ENCODE measurements at places on chromosomes 4 and X.

DNA sequence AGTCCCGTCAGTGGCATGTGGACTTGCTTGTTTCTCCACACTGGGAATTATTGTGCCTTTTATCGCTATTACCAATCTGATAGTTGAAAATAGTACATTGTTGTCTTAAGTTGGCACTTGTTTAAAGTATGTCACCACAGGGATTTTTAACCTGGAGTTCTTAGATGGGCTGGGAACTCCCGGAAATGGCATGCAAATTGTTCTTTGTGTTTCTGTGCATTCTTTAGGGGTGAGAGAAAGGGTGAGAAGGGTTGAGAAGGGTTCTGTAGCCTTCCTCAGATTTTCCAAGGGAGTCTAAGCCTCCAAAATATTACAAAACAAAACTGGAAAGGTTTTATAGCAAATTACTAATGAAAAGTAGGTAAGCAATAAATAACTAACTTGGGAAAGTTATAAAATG lies 176.9 kb downstream of the ZIC3 start:
- no peak for DNase-seq

DNA sequence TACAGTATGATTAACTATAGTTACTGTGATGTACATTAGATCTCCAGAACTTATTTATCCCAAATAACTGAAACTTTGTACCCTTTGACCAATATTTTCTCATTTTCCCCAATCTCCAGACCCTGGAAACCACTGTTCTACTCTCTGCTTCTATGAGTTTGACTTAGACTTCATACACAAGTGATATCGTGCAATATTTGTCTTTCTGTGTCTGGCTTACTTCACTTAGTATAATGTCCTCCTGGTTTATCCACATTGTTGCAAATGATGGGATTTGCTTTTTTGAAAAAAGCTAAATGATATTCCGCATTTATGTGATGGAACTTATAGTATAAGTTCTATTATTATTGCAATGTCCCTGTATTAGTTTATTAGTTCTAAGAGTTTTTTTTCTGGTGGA lies 81.8 kb upstream of the SOD3 start:
- DNase-seq: no peak

GRCh38 chrX:105299286-105299685 lies 78.8 kb upstream of the TEX13A start:
- DNase-seq: no peak

- DNase-seq: no peak
These were observed 10.1 kb downstream of the PAPSS1 start for GRCh38 chr4:107709916-107710315.

DNA sequence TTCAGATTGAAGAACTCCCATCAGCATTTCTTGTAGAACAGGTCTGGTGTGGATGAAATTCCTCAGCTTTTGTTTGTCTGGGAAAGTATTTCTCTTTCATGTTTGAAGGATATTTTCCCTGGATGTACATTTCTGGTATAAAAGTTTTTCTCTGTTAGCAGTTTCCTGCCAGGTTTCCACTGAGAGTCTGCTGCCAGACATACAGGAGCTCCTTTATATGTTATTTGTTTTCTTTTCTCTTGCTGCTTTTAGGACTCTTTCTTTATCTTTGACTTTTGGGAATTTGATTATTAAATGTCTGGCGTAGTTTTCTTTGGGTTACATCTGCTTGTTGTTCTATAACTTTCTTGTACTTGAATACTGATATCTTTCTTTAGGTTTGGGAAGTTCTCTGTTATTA lies 486.5 kb downstream of the ARAP2 start:
- DNase-seq: no peak

- DNase-seq: no peak
These were observed 912.1 kb upstream of the GRIA3 start for GRCh38 chrX:122272011-122272410.

- DNase-seq: no peak
These were observed 799.8 kb downstream of the RAPGEF2 start for GRCh38 chr4:159902648-159903047.

DNA sequence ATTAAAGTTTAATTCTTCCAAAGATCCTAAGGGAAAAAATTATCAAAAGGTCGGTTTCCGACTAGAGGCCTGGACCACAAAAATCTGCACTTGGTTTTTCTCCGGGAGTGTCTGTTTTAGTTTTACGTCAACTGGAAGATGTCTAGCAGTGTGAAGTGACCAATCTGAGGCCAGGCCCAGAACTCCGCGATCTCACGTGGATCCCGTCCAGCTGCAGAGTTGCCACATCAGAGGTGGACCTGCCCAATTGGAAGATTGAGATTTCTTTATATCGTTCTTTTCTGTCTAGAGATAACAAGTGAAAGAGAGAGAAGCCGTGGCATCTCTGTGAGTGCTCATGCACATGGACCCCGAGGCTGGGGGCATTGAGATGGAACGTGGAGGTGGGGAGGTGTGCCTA lies 115.8 kb downstream of the AFF1 start:
- DNase-seq: no peak

GRCh38 chr4:47651231-47651630 lies 166.2 kb downstream of the ATP10D start:
- no peak for DNase-seq

DNA sequence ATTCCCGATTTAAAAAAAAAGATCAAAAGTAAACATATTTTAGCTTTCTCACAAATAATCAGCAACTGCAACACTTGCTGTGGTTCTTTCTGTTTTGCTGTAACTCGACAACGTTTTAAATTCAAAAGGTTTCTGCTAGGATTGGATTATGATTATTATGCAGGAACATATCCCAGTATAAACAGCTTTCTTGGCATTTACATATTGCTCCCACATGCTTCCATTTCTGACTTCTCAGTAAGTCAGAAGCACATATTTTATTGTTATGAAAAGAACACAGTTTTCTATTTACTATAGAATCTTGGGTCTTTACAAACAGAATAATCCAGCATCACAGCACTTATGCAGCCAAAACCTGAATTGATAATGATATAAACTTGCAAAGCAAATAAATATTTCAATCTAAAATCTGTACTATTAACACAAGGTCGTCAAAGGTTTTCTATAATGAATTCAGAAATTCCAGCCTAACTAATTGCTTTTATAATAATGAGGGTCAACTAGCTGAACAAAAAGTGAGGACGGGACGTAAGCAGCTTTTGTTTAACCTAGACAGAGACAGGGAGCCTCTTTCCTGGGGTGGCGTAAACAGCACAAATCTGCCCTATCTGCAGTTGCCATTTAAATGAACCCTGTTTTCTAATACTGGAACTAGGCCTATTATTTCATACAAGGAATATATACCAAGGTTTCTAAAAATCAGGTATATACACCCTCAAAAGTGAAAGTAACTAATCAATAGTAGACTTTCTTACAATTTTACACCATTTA lies 9.8 kb upstream of the PCDH18 start:
- DNase-seq: no peak

DNA sequence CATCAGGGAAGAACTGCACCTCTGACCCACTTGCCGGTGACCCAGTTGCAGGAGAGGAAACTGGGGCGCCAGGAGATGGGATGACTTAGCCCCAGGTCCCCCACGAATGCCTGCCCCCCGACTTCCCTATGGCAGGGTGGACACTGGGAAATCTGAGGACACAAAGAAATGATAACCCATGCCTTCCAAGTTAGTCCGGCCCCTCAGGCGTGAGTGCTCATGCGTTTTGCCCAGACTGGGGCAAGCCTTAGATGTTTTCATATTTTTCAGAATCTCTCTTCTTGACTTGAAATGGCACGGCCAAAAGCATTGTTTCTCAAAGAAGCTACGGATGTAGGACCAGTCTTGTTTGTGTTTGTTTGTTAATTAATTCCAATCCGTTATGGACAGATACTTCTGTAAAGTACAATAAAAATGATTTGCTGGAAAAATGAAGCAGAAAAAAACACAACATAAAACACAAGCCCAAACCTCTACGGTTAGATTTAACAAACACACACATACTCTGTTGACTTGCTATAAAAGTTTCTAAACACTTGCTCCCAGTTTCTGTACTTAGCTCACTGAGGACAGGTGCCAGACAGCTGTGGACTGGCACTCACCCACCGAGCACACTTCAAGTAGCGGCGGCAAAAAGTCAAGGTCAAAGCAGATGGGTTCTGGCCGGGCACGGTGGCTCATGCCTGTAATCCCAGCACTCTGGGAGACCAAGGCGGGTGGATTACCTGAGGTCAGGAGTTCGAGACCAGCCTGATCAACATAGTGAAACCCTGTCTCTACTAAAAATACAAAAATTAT lies 341.5 kb downstream of the BCOR start:
- DNase-seq: no peak

DNA sequence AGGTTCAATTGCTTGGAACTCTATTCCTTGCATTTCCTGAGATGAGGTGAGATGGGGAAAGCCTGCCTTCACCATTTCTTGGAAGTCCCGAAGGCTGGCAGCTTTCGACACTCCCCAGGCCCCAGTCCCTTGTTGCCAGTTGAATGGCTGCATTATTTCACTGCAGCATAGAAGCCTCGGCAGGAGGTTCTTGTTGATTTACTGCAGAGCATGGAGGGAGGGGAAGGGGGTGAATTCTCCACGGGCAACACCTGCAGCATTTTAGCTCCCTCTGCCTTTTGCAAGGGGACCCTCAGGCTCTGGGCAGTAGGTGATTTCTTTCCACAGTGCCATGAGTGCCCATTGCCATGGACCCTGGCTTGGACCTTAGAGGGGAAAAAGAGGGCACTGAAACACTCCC lies 10.7 kb upstream of the BCLAF3 start:
- no peak for DNase-seq

DNA sequence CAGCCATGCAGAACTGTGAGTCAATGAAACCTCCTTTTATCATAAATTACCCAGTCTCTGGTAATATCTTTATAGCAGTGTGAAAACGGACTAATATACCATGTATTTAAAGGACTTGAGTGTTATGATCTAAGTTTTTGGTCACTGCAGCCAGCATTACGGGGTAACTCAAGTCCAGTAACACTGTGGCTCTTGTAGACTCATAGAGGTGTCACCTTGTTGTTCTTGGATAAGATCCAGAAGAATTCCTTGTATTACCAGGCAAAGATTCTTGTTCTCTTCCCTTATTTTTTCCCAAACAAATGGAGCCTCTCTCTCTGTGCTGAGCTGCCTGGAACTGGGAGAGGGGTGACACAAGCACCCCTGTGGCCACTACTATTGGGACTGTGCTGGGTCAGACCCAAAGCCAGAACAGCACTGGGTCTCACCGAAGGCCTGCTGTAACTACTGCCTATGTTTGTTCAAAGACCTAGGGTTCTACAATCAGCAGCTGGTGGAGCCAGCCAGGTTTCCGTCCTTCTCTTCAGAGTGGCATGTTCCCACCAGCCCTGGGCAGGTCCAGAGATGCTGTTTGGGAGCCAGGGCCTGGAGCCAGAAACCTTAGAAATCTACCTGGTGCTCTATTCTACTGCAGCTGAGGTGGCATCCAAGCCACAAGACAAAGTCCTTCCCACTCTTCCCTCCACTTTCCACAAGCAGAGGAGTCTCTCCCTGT lies 43.7 kb upstream of the MED14 start:
- no peak for DNase-seq

DNA sequence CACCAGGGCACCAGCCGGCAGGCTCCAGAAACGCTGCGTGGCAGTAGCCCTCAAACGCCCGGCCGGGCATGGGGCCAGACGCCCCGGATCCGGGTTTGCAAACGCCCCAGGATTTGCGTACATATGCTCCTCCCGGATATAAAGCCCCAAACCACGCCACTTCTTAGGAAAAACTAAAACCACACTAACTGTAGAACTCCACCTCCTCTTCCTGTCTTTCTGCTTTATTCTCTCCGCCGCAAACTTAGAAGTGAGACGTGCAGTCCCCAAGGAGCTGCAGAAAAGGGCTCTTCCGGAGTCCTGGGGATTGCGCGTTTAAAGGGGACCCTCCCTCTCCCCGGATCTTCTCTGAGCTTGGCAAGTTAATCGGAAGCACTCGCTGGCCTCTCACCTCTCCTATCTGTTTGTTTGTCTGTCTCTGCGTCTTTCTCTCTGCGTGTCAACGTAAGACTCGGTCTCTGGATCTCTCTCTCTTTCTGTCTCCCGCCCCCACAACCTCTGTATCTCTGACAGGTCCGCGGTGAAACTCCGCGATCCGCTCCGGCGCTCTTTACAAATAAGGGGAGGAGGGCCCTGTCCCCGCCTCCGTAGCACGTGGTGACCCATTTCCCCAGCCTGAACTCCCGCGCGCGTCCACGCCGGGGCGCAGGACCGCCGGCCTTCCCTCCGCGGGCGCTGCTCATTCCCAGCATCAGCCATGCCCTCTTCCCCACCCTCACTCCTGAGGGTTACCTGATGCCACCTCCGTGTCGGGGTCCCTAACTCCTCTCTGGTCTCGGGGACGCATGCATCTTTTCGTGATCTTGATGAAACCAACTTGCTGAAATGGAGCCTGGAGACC lies at the start of gene SLC39A8:
Gene SLC39A8, minus strand, starts transcription at position 529 of the 841 bp plus-strand sequence. CDS start 820 bp downstream, outside the sequence.
- DNase-seq: peak; percentile 75

- no peak for DNase-seq
These were observed 227.8 kb upstream of the CXXC4 start for GRCh38 chr4:104722467-104722866.

DNA sequence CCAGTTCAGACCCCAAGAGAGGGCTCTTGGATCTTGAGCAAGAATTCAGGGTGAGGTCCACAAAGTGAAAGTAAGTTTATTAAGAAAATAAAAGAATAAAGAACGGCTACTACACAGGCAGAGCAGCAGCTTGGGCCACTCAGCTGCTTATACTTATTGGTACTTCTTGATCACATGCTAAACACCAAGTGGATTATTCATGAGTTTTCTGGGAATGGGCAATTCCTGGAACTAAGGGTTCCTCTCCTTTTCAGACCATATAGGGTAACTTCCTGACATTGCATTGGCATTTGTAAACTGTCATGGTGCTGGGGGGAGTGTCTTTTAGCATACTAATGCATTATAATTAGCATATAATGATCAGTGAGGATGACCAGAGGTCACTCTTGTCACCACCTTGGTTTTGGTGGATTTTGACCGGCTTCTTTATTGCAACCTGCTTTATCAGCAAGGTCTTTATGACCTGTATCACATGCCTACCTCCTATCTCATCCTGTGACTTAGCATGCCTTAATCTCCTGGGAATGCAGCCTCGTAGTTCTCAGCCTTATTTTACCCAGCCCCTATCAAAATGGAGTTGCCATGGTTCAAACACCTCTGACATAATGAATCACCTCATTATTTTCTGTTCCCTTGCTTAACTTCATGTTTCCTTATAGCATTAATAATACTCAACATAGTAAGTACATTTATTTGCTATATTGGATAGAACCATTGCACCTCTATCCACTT lies 476.3 kb downstream of the DTHD1 start:
- no peak for DNase-seq

GRCh38 chr4:5973033-5973432 lies 45.2 kb downstream of the C4orf50 start:
- DNase-seq: no peak

DNA sequence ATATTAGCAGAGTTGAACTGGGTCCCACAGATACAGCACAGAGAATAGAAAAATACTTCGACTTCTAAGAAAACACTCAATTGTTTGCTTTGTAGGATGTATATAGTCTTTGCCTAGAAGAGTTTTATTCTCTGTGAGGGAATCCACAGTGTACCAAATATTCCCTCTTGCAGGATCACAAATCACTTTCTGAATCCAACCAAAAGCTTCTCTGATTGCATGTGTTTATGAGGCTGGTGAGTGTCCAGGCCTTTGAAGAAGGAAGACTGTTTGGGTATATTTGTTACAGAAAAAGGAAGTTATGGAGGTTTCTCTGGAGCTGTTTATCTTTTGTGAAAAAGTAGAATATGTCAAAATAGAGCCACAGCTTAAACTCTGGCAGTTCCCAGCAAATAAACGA lies 423.2 kb downstream of the AFF2 start:
- DNase-seq: no peak

GRCh38 chr4:177005674-177006230 lies 213.0 kb upstream of the VEGFC start:
- DNase-seq: no peak

- DNase-seq: no peak
These were observed 276.5 kb upstream of the CTSO start for GRCh38 chr4:156230176-156230575.

GRCh38 chrX:1453395-1453783 lies 680 bp upstream of the ASMTL start:
- no peak for DNase-seq
